NCI-H1694 treated with DMSO at 0.1 percent for 48 hours (cell line): ENCODE measurements at places on chromosomes 5 and 9.

DNA sequence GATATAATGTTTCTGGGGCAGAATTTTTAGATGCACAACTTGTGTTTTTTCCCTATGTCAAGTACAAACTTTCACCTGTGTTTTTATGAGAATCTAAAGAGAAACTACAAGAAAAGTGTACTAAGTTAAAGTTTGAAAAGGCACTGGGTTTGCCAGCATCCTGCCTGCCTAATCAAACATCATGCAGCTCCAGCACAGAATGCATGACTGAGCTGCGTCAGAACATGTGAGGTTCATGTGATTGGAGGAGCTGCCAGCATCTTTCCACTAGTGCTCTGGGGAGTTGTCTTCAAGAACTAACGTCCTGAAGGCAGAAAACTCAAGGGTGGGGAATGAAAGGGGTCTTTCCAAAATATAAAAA, 46.1 kb upstream of the RIC1 start:
- no peak for DNase-seq

DNA sequence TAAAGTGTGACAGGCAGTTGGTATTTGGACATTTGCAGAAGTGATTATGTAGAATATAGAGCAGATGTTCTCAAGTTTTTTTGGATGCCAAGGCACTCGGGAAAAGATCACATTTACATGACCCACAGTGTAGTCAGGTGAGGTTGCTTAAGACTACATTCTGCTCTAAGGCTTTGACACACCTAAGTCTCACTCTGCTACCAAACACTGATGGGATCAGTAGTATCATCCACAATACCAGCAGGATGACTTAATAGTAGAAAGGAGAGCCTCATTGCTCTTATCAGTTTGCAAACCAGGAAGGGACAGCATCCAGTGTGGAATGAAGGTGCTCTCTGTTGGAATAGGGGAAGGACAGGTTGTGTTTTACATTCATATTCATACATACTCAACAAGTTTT, 2.5 kb upstream of the SPATA31D1 start:
- DNase-seq, result no peak

DNA sequence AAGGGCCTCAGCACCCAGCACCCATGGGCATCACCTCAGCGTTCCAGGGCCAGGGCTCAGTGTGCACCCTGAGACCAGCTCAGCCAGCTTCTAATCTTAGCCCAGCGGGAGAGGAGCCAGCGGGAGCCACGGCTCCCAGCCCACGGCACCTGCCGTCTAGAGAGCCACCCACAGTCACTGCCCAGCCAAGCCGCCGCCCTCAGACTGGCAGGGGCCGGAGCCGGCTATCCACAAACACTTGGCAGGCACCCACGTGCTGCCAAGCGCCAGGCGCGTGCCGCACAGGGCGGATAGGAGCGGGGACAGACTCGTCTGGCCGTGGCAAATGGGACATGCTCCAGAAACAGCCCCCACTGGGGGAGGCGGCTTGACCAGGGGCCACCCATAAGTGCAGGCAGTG, 18.6 kb downstream of the BRD3 start:
- DNase-seq, result no peak

- no peak for DNase-seq
Observed at GRCh38 chr9:3348169-3348568, 177.6 kb downstream of the RFX3 start.

DNA sequence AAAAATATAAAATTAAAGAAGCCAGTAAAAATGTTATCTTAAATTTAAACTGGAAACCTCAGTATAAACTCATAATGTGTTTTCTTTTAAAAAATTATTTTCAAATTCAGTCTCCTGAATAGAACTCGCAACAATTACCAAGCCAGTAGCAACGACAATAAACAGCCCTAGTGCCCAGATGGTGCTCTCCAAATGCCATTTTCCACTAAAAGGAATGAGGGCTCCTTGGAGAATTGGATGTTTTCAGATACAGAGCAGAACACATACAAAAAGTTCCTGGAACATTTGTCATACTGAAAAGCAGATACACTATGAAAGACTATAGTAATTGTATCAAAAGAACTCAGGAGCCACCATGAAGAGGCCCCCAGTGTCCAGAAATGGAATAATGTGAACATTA, 97.4 kb downstream of the TMC1 start:
- DNase-seq, result no peak

- no peak for DNase-seq
Observed at GRCh38 chr5:119342406-119342805, 13.4 kb upstream of the TNFAIP8 start.

- no peak for DNase-seq
Observed at GRCh38 chr5:60521376-60522291, 178.3 kb downstream of the DEPDC1B start.

DNA sequence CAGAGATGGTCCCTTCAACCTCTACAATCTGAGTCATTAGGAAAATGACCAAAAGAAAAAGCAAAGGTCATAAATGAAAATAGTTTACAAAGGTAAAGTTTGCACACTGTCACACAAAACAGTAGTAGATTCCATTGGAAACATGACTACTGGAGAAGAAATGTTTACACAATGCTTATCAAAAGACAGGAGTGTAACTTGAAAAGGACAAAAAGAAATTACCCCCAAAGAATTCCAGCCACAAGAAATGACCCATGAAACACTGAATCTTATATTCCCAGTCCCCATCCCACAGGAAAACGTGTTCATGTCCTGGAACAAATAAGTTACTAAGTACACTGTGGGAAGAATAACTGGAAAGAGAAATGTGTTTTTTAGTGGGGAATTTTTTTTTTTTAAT, 385.1 kb downstream of the SEMA5A start:
- DNase-seq, result no peak

DNA sequence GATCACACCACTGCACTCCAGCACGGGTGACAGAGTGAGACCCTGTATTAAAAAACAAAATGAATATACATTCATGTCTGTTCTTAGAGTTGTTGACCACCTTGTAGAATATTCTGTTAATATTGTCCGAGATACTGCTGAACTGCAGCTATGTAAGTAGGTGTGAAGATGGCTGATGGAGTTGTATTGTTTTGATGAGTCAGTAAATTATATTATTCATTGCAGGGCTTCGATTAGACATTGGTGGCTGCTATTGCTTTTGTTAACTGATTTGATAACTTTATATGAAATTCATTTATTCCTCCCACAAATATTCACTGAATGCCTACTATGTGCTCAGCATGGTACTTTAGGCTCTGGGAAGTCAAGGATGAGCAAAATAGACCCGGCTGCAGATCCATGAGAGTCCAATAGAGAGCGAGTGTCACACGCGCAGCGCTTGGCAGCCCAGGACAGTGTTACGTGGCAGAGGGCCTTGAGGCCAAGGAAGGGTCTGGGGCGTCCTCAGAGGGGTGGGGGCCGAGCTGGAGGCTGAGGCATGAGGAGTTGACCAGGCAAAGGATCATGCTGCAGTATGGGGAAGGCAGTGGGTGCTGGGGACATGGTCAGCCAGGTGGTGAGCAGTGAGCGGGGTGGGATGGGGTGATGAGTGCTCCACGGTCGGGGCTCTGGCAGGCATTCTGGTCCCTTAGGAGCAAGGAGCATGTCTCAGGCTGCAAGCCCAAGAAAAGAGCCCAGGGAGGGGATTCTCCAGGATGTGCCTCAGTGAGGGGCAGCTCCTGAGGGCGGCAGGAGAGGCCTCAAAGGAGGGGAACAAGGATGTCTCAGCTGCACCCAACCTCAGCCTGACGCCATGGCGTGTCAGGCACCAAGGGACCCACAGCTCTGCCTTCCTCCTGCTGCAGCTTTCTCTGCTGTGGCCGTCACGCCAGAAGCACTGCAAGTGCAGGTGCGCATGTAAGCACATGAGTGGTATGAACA, 243.5 kb downstream of the GADD45G start:
- no peak for DNase-seq

- DNase-seq, result peak; percentile 28
Observed at GRCh38 chr9:101727612-101728524, 10.6 kb downstream of the GRIN3A start.

- no peak for DNase-seq
Observed at GRCh38 chr5:44770780-44771717, 37.7 kb upstream of the MRPS30 start.

DNA sequence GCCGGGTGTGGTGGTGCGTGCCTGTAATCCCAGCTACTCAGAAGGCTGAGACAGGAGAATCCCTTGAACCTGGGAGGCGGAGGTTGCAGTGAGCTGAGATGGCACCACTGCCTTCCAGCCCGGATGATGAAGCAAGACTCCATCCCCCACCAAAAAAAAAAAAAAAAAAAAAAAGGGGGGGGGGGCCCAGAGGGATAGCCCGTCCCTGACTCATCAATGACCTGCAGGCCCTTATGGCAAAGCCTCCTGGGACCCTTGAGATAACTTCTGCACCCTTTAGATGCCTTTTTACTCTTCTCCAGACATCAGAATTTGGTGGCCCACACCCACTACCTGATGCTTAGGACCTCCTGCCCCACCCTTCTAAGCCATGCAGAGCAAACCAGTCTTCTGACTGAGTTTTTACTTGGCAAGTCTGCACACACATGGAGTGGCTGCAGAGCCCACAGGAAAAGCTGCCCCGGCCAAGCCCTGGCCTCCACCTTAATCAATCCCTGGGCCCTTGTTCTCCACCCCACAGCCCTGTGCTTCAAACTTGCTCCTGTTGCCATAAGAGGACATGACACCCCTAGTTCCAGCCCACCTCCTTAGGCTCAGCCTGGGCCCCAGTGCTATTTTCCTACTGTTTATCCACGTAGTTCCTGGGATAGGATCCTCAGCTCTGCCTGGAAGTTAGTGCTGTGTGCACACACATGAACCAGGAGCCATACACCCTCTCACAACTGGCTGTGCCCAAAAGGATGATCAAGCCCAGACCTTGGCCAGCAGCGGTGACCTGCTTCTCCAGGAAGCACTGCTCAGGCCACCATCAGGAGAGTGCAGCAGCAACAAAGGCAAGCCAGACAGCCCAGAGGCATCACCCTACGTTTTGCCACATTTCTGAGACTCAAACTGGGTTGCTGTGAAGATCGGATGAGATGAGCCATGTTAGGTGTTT, 5.1 kb downstream of the MGAT1 start:
- no peak for DNase-seq
